ENCODE measurements at places on chromosomes 7 and 10.
A peak's percentile ranks its signal among the peaks of the same experiment; 100 is the strongest.

DNA sequence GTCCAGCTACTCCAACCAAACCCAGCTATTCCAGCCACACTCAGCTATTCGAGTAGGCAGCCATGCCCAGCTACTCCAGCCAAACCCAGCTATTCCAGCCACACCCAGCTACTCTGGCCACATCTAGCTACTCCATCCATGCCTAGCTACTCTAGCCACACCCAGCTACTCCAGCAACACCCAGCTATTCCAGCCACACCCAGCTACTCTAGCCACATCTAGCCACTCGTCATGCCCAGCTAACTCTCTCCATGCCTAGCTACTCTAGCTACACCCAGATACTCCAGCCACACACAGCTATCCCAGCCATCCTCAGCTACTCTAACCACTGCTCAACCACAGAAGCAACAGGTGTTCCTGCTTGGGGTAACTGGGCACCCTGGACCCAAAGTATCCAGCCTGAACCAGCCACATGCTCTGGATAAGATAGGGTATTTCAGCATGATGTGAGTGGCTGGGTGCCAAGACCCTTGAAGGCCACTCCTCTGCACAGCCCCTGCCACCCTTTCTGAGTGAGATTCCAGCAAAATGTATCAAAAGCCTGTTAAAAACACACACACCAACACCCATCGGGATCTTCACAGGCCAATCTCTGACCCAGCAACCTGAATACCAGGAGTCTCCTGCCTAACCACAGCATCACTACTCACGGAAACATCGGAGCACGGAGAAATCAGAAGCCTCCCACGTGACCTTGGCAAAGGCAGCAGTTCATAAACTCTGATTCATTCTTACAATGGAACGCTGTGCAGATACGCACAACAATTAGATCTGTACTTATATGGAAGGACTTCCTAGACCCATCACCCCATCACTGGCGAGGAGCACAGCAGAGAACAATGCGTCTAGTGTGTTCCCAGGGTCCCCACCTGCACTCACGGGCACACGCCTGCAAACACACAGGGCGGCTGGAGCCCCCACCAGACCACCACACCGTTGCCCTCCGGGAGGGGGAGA is 51.8 kb upstream of the DNAAF5 start:
- DNase-seq: no peak

DNA sequence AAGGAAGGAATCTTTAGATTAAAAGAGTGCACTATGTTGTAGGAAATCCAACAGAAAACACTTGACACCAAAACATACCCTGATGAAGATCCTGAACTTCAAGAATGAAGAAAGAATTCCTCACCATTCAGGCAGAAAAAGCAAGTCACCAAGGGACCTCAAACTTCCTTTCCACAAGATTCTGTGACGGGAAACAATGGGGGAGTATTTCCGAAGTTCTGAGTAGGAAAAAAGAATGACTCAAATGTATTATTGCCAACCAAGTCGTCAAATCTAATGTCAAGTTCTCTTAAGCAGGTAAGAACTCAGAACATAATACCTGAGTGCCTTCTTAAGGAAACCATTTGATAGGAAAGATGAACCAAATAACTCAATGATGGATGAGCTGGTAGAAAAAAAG is 44.7 kb upstream of the MTURN start:
- no peak for DNase-seq

DNA sequence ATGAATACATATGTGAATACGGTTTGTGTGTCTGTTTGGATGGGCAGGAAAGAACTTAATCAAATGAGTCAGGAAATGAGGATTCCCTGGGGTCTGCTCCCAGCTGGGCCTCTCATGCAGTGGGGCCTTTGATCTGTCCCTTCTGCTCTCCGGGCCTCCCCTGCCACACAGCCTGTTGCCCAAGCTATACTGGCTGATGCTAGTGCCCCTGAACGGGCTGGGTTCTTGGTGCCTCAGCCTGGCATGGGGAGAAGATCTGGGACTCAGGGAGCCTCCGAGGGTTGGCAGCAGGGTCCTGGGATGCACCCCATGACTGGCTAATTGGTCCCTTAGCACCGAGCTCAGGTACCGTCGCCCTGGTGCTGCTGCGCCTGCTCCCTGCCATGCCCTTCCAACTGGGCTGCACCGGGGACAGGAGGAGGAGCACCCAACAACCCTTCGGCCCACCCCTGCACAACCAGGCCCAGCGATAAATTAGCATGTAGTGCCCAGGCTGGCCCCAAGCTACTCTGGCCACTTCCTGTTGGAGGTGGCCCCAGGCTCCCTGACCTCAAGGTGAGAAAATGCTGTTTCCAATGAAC is 59.9 kb upstream of the DUSP5 start:
- no peak for DNase-seq

DNA sequence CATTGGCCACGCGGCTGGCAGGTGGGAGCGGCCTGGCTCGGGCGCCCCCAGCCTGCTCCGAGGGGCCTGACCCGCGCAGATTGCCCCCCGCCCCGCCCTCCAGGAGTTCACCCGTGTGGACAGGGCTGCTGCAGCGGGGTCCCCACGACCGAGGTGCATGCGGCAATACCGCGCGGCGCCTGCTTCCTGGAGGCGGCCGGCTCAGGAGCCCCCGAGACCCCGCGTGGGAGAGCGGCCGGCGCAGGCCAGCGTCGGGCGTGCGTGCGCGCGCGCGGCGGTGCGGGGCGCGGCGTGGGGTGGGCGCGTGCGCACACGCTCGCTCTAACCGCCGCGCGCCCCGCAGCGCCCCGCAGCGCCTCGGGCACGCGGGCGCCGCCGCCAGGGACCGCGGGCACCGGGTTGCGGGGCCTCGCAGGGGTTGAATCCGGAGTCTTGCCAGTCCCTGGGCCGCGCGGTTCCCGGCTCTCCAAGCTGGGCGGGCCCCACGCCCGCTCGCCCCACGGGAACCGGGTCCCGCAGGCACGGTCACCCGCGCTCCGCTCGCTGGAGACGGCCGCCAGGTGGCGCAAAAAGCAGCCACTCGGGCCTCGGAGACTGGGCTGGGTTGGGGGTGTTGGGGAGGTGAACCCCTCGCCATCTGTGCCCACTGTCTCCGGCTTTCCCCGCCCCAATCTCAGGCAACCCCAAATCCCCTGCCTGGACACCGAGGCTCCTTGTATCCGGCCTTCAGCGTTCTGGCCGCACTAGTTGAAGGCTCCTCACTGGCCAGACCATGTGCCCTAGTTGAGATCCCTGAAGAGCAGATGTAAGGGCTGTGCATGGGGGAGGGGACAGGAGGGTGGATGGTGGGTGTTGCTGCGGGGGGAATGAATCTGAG is 1.3 kb upstream of the ACHE start:
- DNase-seq: peak; percentile 69

GRCh38 chr7:98823226-98823625 is 46.6 kb downstream of the TMEM130 start:
- DNase-seq: no peak

DNA sequence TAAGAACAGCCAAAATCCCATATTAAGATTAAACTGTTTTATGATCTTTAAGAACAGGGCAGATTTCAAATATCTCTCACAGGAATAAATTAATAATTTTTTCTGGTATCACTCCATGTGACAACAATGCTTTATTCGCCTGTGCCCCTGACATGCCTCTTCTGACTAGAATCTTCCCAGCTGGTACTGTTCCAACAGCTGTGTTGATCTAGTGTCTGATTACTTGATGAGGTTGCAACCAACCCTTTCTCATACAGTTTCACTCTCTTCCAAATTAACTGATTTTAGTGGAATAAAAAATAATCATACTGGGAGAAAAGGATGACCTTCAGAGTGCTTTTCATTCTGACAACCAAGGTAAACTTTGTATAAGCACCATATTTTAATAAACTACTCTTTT is 151.9 kb downstream of the CHRM2 start:
- no peak for DNase-seq

DNA sequence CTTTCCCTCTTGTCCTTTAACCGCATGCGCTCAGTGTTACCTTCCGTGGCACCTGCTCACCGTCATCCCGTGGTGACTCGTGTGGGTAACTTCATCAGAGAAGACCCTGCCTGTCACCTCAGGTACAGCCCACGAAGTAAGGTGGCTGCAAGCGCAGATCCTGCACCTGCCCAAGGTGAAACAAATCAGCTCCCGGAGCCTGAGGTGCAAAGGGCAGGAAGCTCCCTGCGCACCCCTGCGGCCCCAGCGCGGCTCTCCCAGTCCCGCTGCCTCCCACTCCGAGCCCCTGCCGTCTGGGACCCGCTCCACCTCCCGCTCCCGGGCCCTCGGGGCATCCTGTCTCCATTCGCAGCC is 110.9 kb upstream of the LANCL2 start:
- DNase-seq: no peak
